ENCODE measurements at places on chromosomes 1 and 21.

DNA sequence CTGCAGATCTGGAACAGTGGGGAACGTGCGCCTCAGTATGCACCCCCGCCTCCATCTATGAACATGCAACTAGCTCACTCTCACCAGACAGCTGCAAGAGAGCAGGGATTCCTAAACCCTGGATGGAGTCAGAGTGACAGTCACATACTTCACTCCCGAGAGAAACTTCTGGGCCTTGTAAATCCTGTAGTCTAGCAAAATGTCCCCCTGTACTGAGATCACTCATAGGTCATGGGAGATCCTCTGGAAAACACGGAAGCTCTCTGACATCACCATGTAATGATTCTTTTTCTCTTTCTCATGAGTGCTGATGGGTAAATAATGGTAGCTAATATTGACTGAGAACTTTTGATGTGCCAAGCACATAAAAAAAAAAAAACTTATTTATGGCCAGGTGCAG is 23.4 kb upstream of the TARDBP start:
- no peak for DNase-seq

- DNase-seq, result no peak
Observed at GRCh38 chr1:17567582-17567981, 28.1 kb downstream of the ARHGEF10L start.

DNA sequence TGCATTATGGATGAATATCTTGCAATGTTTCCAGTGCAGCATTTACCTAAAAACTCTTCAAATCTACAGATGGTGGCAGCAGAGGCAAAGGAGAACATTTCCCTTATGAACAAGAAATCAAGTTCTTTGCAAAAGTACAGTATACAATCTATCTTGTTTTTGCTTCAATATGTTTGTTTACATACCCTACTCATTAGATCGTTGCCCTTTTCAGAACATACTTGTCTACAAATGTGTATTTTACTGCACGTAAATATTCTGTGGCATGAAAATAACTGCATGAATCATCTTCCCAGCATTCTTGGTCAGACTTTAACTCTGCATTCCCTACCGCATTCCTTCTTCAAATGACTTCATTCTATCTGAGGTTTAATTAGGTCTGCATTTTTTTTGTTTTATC is 212.7 kb downstream of the ZP4 start:
- DNase-seq, result no peak

DNA sequence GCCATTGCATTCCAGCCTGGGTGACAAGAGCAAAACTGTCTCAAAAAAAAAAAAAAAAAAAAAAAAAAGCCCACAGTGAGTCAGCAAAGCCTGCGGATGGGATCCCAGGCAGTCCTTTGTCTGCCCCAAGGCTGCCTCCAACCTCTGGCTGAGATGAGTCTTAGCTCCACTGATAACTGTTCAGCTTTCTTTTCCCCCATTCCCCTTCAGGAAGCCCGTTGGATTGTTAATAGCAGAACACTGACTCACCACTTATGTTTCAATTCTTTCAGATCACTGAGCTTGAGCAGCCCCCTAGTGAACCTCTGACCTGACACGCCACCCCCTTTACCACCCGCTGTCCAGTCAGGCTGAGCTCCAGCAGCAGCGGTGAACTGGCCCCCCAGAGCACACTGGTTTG is 57.5 kb downstream of the ERG start:
- DNase-seq, result no peak

DNA sequence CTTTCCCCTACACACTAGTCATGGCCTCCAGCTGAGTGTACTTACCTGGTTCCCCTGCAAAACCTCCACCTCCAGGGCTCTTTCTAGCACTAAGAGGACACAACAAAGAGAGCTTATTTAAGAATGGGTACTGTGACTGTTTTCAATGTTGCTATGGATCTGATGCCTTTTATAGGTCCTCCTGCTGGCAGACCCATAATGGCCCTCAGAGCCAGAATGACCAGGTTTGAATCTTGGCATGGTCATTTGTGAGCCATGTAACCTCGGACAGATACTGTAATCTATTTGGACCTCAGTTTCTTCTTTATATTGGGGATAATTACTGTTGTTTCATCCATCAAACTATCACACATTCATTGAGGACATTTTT is 137.6 kb upstream of the USP24 start:
- no peak for DNase-seq

- DNase-seq, result no peak
Observed at GRCh38 chr1:201486187-201486586, 17.2 kb upstream of the PHLDA3 start.

DNA sequence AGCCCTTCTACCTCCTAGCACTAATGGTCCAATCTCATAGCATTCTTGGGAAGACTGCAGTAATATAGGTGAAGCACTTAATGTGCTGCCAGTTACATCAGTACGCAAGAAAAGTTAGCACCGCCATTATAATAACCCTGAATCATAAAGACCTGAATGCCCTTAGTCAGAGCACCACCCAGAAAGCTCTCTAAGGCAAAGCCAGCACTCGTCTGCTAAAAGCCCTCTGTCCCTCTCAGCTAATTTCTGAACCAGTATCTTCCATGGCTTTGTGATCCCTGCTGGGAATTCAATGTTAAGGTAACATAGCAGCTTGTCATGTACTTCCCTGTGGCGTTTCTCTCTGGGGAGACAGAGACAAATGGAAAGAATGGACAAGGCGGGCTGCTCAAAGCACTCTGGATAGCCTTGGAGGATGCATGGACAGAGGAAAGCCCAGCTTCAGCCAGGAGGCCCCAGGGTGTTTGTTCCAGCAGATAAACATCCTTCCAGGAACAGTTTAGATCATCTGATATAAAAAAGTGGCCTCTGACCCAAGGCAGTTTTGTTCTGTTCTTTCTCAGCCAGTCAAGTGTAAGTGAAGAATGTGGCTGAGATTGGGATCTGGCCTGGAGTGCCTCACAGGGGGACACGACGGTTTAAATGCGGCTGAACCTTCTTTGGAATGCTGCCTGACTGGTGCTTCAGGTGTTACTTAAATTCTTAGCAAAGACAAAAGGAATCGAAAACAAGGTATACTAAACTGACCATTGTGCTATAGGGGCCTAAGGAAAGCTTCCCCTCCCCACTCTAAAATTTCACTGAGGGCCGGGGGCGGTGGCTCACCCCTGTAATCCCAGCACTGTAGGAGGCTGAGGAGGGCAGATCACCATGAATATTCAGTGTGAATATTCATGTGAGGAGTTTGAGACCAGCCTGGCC is 58.1 kb upstream of the VTCN1 start:
- DNase-seq, result no peak

DNA sequence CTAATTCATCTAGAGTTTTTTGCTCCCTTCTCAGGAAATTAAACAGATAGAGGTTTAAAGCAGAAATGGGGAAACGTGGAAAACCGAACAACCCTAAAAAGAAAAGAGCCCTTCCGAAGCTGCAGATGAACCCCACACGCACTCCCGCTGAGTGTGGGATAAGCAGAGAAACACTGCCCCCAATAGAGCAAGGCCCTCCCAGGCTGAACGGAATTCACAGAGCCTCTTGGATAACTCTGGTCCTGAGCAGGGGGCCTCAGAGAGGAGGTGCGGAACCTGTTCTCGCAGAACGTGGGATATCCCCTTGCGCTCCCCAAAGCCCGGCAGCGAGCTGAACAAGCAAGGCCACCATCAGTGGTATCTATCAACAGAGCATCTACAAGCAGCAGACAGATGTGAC is 44.9 kb downstream of the SSBP3 start:
- no peak for DNase-seq

DNA sequence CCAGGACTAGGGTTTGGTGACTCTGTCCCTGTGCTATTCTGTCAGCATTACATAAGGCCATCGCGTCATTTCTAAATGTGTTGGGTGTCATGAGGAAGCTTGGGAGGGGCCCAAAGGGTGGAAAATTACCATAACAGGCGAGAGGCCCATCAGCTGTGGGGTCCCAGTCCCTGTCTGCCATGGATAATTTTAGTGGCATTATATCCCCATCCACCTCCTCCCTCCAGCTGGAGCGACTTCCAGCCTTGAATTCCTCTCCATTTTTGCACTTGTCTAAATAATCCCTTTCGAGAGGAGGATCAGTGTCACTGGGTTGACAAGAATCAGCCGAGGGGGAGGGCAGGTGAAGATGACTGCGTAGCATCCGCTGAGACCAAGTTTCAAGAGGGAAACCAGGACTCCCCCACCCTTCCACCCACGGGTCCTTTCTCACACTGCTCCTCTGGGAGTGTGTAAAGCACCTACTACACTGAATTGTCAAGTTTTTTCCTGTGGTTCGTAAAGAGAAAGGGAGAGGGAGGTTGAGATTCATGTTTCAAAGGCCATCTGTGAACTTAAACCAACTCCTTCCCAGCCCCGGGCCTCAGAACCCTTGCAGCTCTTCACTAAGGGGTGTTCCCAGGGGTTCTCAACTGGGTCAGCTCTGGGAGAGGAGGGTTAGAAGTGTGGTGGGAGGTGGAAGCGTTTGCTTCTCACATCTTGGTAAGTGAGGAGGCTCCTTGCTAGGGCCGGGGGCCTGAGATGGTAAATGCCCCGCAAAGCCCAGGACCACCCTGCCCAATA is 29.2 kb downstream of the VASH2 start:
- DNase-seq, result no peak

- no peak for DNase-seq
Observed at GRCh38 chr1:208351838-208352237, 107.7 kb upstream of the PLXNA2 start.

- DNase-seq, result no peak
Observed at GRCh38 chr1:96820107-96820506, 98.5 kb downstream of the PTBP2 start.

DNA sequence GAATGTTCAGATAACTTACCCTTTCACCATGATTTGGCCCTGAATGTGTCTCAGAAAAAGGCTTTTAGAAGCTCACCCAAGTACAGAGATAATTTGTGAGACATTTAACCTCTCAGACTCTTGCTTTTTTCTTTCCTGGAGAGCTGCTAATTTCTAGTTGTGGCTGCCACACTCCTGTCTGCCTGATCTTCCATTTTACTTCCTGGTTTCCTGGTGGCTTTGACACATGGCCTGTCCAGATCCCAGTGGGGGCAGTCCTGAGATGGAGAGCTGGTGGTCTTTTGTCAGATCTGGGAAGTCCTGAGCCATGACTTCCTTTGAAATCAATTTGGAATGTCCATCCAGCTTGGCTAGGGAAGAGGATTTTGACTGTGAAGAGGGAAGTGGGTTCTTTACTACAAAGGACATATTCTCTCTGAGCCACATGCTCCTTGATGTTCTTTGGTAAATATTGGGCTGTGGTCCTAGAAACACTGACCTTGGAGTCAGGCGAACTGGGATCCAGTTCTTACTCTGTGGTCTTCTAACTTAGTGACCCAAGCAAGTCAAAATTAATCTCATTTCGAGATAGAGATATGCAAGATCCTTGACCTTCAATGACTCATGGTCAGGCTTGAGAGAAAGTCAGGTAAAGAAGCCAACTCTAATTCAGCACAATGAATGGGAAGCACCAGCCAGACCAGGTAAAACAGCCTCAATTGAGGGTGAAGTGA is 78.0 kb upstream of the HSD17B7 start:
- DNase-seq, result no peak

GRCh38 chr1:201676197-201676596 is 137.3 kb downstream of the NAV1 start:
- no peak for DNase-seq

GRCh38 chr1:45411510-45411899 is 71.3 kb upstream of the MUTYH start:
- DNase-seq, result no peak

- DNase-seq, result no peak
Observed at GRCh38 chr1:41762251-41762650, 156.5 kb downstream of the HIVEP3 start.

DNA sequence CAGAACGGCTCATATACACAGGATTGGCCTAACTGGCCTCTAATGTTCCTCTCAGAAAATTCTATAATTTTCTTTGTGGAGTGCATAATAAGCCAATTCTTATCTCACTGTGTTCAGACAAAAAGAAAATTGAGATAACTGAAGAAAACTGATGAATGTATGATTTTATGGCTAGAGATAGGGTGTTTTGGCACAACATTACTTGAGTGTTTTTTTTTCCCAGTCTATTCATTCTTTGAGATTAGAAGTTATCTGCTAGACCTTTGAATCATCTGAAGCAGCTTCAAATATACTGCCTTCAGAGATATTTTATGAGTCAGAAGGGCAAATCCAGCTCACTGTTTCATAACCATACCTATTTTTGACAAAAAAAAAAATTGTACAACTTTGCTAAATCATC is 85.6 kb downstream of the VAV3 start:
- no peak for DNase-seq

GRCh38 chr1:153932156-153933131 is 9.7 kb upstream of the GATAD2B start:
- DNase-seq, result no peak

GRCh38 chr21:14583629-14584255 is 37.6 kb upstream of the SAMSN1 start:
- no peak for DNase-seq

DNA sequence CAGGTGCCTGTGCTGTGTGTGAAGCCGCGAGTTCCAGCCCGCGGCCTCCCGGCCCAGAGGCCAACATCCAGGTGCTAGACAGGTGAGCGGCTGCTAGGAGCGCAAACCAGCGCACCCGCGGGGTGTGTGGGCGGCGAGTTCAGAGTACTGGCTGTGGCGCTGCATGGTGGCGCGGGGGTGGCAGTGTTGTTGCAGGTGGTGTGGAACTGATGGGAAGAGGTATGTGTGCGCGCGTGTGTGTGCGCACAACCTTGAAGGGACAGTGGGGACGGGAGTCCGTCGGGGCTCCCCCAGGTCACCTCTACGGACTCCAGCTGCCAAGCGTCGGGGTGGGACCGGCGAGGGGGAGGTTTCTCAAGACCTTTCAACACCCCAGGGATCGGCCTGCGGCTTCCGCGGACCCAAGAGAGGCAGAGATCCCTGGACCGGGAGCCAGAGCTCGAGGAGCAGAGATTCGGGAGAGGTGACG is 433 bp upstream of the DMBX1 start:
- DNase-seq, result peak; percentile 18

GRCh38 chr1:72283307-72284083 is 1.2 kb upstream of the NEGR1 start:
- no peak for DNase-seq

GRCh38 chr1:1438531-1439381 is 3.3 kb downstream of the VWA1 start:
- no peak for DNase-seq

GRCh38 chr1:180130651-180131050 is 24.0 kb upstream of the QSOX1 start:
- no peak for DNase-seq

GRCh38 chr1:235588916-235589515 is 60.6 kb downstream of the GNG4 start:
- no peak for DNase-seq

GRCh38 chr1:234751678-234752077 is 141.7 kb upstream of the IRF2BP2 start:
- DNase-seq, result no peak

- DNase-seq, result no peak
Observed at GRCh38 chr1:49333906-49334305, 557.2 kb upstream of the BEND5 start.

DNA sequence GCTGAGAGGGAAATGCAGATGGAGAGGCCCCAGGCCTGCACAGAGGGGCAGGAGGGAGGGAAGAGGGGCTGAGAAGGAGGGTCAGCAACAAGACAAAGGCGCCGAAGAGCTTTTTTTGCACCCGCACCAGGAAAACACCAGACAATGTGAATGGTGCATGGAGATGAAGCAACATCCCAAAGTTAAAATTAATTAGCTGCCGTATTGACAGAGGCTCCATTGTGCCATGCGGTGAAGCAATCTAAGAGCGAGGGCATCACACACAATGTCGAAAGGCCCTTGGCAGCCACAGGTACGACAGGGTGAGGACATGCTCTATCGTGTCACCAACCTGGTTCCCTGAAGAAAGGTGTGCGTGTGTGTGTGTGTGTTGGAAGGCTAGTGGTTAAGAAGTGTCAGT is 41.2 kb downstream of the SSBP3 start:
- no peak for DNase-seq

Measured in germinal center (tissue), 1 donor.